Urothelium cell line (cell line): ENCODE measurements at places on chromosomes 4 and X.

DNA sequence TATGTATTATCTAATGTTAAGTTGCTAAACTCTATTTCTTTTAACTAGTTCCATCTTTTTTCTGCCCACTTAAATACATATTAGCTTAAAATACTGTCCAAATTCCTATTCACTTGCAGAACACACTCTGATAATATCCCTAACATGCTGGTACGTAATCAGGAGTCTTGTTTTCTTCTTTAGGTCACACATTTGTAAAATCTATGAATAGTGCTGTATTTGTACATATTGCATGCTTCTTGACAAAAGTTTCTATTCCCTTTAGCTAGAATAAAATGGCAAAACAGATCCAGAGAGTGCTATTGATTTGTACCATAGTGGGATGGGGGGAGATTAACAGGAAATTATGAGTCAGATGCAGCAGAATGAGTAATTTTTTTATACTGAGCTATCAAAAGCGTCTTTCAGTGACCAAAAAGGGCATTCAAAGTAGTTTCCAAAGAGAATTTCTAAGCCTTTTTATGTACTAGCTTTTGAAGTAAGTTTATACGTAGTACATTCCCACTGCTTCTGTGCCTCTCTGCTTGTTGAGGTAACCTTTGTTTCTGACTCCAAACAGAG is 126.5 kb downstream of the PTPN13 start:
- DNase-seq = peak; percentile 3

DNA sequence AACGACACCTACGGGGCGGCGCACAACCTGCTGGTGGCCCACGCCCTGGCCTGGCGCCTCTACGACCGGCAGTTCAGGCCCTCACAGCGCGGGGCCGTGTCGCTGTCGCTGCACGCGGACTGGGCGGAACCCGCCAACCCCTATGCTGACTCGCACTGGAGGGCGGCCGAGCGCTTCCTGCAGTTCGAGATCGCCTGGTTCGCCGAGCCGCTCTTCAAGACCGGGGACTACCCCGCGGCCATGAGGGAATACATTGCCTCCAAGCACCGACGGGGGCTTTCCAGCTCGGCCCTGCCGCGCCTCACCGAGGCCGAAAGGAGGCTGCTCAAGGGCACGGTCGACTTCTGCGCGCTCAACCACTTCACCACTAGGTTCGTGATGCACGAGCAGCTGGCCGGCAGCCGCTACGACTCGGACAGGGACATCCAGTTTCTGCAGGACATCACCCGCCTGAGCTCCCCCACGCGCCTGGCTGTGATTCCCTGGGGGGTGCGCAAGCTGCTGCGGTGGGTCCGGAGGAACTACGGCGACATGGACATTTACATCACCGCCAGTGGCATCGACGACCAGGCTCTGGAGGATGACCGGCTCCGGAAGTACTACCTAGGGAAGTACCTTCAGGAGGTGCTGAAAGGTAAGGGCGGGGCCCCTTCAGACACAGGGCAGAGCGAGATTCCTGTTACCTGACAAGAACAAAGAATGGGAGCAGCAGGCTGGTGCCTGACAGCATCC is 11.7 kb downstream of the RPL9 start:
- no peak for DNase-seq

DNA sequence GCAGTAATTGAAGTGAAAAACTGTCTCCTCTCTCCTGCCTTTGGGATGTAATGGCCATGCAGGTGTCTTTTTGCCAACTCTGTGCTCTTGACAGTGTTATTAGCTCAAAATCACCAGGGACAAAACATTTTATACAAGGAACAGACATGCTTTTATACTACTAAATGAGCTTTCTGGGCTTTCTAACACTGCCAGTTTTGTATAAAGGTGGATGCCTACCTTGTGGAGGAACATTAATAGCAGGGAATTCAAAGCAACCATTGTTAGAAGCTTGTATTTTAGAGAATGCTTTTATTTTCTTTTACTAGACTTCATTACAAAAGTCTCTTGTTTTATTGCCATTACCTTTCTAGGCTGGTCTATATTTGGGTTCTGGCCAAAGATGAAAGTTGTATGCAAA is 54.7 kb upstream of the ARSJ start:
- DNase-seq = no peak

DNA sequence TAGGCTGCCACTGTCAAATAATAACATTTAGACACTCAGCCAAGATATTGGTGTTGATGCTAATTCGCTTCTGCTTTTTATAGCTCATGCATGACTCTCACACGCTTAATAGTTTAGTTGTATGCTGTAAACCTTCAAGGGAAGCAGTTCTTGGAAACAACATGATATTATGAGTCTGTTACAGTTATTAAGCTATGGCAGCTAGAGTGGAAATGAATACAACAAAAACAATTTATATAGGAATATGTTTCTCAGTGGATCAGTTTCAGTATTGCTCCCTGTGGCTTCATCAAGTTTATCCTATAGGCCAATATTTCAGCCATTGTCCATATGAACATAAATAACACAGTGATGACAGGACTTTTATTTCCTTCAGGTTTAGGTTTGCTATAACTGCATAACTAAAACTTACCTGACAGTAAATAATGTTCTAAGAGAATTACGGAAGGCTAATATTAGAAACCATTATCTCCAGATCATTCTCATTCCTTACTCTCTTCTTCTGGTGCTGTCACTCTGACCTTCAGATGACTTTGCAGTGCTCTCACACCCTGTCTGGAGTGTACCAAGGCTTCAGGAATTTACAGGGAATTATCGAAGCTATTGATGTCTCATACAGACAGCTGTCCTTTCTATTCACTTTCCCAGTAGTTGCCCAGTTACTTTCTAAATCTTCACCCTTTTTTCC is 555.0 kb downstream of the ANKRD50 start:
- DNase-seq = no peak

- DNase-seq = no peak
Measured at GRCh38 chr4:84866295-84866694, 100.2 kb downstream of the WDFY3 start.

GRCh38 chr4:117284736-117285135 is 199.4 kb upstream of the TRAM1L1 start:
- DNase-seq = no peak

DNA sequence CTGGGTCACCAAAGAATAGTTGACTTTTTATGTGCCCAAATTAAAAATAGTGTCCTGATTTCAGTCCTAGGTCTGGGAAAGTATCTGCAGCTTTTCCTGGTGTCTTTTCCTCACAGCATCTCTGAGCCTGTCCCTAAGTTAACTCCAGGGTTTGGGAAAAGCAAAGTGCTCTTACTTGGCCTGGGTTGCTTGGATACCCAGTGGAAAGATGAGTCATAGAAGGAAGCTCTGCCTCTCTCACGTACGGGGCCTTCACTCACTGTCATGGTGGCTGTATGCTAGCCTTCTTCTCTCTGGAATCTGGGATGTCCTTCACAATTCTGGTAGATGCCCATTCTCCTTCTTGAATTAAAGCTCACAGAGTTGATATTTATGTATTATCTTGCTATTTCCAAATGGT is 607.3 kb downstream of the ANKRD50 start:
- peak; percentile 12 for DNase-seq
